Fibroblast of skin of abdomen (primary cell): ENCODE measurements at places on chromosomes 7 and 10.

GRCh38 chr10:125114761-125115391, 45.5 kb downstream of the CTBP2 start:
- DNase-seq: no peak

- peak; percentile 99 for DNase-seq
Observed at GRCh38 chr7:28685644-28686417, 272.3 kb downstream of the TRIL start.

DNA sequence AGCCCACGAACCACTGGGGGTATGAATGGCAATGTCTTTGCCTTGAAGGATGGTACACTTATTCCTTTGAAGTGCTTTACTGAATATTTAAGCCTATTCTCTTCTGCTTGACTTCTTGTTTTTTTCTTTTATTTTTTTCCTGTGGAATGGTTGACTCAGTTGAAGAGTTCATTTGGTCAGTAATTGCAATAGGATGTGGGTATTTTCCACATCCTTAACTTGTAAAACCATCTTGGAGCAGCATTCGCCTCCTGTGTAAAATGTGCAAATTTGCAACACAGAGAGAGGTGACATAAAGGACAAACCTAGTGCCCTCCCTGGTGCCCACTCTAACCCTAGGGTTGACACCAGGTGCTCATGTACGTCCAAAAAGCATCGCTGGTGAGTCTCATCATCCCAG, 347.0 kb downstream of the GATA3 start:
- no peak for DNase-seq

DNA sequence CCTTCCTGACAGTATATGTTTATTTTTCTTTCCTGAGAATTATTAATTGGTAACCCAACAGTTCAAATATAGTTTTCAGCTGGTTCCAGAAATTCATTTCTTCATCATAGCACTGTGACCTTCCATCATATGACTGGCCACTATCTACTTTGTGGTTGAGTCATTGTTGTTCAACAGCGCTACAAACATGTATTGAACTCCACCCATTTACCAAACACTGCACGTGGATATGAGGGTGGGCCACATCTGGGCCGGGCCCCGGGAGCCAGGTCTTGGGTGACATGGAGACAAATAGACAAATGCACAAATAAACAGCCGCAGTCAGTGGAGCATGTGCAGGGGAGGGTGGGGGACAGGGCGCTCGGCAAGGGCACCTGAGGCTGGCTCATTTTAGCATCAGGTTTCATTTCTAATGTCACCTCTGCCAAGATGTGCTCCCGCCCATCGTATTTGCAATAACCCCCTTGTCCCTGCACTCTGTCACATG, 24.0 kb upstream of the EEPD1 start:
- no peak for DNase-seq

GRCh38 chr7:77467408-77467807, 51.3 kb upstream of the GSAP start:
- no peak for DNase-seq

DNA sequence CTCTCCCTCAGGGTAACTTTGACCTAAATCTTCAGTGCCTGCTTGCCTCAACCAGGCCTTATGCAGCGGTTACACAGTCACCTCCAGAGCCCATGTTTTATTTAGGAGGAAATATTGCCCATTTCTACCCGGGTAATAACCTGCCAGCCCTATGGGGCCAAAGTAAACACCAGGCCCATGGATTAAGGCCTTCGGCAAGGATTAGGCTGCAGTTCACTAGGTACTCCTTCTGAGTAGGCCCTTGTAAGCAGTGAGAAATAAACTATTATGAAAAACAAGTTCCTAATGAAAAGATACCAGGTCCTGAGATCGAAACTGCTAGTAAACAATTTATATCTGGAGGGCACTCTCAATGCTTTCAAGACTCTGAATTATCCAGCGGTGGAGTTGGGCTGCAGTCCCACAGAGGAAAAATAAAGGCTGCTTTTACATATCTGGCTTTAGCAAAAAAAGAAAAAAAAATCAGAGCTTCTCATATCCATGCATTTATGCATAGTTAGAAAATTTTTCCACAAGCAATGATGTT, 3.7 kb upstream of the HOXA10 start:
- DNase-seq: no peak

DNA sequence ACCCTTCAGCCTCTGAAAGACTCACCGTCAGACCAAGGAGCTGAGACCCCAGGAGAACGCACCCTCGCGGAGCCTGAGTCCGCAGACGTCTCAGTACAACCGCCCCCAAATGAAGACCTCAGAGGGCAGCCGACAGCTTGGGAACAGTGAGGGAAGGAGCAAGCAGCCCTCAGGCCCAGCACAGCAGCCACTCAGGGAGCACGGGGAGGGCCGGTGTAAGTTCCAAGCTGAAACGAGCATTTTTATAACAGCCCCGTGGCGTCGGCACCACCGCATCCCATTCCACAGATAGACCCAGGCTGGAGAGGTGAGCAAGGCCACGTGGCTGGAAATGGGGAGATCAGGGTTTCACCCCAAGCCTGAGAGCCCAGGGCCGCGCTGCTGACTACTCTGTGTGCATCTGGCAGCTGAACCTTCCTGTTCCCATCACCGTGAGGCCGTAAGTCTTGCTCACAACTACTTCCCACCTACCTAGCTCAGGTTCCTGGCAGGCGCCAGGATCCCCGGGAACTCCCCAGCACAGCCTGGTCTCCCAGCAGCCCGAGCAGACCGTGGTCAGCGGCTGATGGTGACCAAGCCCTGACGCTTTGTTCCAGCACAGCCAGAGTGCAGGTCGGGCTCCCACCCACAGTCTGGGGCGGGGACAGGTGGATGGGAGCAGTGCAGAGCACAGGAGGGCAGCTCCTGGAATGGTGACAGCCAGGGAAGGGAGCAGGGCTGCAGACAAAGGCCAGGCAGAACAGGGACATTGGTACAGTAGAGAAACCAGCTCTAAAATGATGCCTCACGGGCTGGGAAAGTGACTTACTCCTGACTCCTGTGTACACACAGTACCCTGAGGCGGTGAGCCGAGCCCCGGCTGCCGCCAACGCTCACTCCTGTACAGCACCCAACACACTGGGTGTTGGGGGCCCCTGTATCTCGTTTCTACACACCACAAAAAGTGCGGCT, 6.1 kb upstream of the NOM1 start:
- DNase-seq: no peak

DNA sequence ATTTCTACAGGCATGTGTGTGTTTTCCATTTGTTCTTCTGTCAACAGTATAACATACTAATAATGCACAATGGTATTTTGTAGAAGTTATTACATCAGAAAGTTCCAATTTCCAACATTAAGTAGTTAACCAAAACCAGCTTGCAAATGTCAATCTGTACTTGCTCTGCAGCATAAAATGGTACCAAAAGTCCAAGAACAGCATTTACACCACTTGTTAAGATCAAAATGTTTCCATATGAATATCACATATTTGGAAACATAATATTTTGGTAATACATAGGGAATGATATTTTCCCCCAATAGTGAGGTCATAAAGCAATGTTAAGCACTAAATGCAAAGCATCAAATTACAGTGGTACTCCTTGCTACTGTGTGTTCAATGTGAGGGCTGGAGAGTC, 162.1 kb downstream of the ZNF438 start:
- DNase-seq: no peak

- DNase-seq: no peak
Observed at GRCh38 chr10:69576334-69577011, 3.3 kb upstream of the NEUROG3 start.

DNA sequence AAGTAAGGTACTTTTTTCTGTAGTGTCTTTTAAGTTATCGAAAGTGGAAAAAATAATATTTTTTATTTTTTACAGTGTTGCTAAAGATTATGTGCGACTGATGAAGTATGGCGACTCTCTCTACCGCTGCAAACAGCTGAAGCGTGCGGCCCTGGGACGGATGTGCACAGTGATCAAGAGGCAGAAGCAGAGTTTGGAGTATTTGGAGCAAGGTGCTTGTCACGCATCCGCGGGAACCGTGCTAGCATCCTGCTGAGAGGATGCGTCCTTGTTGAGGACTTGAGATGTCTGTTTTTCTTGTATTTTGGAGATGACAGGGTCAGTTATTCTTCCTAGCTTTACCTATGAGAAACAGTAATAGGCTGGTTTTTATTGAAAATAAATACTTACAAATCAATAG, 7.8 kb downstream of the GTPBP4 start:
- no peak for DNase-seq

DNA sequence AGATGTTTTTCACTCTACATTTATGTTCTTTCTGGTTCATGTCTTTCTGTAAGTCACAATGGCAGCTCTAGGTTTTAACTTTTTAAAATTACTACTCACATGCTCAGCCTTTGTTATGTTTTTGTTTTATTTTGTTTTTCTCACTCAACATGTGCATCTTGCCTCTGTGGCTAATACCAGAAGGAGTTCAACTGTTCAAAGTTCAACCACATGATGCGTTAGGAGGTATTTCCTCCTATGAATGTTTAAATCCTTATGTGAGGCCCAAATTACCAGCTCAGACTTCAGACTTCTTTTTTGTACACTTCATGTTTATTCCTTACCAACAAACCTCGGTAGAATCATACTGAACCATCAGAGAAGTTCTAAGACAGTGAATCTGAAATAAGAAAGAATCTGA, 151.6 kb downstream of the MALRD1 start:
- no peak for DNase-seq

DNA sequence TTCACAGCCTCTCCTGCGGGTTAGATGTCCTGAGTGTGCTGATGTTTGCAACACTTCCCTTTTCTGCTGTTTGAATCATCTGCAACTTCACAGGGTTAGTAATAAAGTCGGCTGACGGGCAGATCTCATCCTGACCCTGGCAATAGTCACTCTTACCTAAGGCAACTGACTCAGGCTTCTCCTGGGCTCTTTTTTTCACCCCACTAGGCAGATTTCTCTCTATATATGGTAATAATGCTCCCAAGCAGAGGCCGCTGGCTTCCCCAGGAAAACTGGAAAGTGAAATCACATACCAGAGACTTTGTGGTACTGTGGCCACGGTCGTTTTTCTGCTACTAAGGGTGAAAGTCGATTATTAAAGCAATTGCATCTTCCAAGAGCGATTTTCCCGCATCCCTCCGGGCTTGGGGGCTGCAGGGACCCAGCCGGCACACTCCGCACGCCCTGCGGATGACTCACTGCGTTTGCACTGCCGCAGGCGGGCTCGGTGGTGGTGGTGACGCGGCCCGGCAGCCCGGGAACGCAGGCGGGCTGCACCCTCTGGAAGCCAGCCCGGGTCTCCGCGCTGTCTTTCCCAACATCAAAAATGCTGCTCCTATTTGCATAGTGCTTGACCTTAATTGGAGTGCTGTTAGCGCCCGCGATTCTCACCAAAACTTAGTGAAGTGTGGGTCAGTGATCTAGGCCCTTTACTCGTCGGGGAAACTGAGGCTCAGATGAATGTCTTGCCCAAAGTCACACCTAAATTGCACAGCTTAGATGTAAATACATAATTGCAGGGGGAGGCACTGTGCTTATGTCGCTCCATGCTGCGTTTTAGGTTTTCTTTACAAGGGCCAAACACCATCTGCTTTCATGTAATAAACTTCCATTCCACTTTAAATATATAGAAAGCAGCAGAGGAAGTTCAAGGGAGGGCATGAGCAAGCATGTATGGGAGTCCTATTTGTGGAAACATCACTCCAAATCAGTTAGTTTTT, 47.6 kb upstream of the ITGB1 start:
- peak; percentile 98 for DNase-seq

GRCh38 chr7:26624839-26625238, 239.6 kb downstream of the SKAP2 start:
- DNase-seq: no peak

GRCh38 chr10:71229726-71230655, 17.6 kb downstream of the UNC5B start:
- no peak for DNase-seq

- DNase-seq: peak; percentile 10
Observed at GRCh38 chr10:75335191-75335590, 66.4 kb downstream of the ZNF503 start.

DNA sequence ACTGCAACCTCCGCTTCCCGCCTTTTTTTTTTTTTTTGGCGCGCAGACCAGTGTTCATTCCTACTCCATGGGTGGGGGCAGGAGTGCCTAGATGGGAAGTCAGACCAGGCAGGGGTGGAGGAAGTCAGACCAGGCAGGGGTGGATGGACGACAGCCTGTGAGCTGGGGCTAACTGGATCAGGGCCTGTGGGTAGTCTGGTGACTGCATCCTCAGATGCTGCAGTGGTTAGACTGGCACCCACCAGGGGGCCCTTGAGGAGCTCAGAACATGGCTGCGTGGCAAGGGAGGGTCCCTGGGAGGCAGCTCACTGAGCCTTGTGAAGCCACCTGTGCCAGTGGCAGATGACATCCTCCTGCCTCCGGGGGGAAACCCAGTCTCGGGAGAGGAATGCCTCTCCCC, 35.1 kb downstream of the RCC1L start:
- DNase-seq: no peak

- peak; percentile 23 for DNase-seq
Observed at GRCh38 chr10:33982995-33983394, 648.5 kb upstream of the NRP1 start.

- DNase-seq: no peak
Observed at GRCh38 chr7:69674701-69675182, 76.5 kb downstream of the AUTS2 start.

- peak; percentile 74 for DNase-seq
Observed at GRCh38 chr7:69388452-69389137, 209.7 kb upstream of the AUTS2 start.

DNA sequence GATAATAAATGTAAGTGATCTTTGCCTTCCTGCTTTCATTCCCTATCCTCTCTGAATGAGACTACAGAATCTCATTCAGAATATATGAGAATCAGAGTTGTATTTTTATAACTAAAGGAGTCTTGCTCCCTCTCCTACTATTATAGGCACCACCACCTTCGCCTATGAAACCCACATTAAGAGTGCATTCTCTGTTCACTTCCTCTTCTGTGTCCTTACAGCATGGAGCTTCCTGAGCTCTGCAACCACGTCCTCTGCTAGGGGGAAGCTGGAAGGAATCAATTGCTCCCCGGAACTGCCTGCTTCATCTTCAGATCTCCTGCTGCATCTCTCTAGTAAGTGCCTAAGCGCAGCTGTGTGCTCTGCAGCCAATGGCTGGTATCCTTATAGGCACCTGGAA, 820.7 kb downstream of the GRID1 start:
- DNase-seq: no peak

- no peak for DNase-seq
Observed at GRCh38 chr10:78069151-78069550, 35.5 kb downstream of the RPS24 start.

DNA sequence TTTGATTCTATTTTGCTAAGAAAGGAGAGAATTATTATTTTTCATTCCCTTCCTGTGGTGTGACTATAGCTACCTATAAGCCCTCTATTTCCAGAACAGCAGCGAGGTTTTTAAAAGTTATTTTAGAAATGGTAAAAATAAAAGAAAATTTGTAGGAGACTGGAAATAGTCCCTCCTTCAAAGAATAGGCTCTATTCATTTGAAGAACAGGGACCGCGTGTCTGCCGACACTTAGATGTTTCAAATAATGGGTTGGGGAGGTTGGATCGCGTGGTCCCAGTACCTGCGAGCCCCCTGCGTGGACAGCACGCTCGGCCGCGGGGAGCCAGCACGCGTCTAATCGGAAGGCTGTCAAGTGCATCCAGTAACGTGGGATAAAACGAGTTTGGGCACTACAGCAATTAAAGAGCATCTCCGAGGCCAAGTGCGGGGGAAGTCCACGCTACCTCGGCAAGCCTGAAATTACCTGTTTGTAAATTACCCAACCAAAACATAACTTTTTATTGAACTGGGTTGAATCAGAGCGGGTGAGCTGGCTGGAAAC, 1.0 kb downstream of the CACNA2D1 start:
- DNase-seq: peak; percentile 4
